NCI-H146 (cell line): ENCODE measurements at places on chromosomes 13 and 19.

GRCh38 chr13:34722922-34723321, 219.1 kb upstream of the NBEA start:
- DNase-seq = no peak

DNA sequence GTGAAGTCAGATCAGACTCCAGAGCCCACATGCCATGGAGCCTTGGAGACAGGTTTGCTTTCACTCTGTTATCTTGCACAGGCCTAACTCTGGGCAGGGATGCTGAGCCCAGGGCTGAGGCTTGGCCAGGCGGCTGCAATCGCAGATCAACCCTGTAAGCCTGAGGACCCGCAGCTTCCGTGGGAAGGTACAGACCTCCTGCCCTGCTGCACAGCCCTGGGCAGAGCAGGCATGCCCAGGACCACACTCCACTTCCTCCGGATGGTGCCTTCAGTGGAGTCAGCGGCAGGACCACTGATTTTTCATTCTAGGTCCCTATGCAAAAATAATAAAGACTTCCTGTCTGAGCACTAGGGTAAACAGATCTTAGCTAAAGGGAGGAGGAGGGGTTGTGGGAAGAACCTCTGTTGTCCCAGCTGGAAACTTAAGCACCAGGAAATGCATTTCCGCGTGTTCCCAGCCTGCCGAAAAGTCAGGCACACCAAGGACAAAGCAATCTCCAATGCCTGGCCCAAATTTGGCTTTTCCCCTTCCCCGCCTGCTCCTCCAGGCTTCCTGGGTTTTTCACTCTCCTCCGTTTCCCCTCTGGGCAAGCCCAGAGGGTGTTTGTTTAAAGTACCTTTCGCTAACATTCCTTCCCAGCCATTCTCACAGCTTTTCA, 87.3 kb downstream of the KCTD15 start:
- DNase-seq = no peak

GRCh38 chr13:75705395-75705794, 69.3 kb downstream of the LMO7 start:
- no peak for DNase-seq

DNA sequence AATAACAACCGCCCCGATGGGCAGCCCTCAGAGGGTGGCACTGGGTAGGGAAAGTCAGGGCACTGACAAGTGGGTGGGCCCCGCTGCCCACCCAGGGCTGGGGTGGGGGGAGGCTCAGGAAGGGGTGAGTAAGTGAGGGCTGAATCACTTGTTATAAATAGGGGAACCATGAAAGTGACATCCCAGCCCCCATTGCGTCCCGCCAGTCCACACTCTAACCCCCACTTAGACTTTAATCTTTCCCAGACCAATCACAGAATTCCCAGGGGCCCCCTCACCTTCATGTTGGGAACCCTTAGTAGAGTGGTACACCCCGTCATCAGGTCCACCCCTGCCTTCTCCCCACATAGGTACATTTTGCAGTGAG, 37.0 kb upstream of the NANOS3 start:
- DNase-seq = no peak

DNA sequence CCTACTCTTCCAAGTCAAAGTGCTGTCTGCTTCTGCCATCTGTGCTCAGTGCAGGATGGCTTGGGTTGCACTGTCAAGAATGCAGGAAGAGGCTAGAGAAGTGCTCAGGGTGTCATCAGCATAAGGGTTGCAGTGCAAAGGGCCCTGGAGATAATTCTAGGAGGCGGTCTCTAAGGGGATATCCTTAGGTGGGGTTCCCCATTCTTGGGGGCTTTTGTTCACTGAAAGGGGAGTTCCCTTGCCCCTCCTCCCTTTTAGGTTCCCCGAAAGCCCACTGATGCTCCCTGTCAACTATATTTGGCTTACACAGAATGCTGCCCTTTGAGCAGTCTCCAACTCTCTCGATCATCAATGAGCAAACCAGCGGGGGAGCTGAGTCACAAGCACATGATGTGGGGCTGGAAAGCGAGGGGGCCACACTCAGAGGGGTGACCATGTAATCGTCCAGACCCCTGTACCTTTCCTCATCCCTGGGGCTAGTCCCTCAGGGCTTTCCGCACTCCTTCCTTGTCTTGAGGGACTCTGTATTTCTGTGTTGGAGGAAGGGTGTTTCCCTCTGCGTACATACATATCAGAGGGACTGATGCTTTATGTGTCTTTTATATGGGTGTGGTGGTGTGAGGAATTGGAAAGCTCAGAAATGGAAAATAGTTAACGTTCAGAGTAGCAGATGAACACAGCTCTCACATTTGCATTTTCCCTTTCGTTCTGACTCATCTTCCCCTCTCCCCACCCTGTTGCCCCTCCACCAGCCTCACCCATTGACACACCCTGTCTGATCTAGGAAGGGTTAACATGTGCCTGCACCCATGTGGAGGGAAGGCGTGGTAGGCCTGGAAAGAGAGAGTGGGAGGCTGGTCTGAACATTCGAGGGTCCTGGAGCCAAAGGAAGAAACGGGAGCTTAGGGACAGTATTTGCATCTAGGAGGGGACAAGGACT, 6.7 kb downstream of the ZBTB32 start:
- DNase-seq = no peak

DNA sequence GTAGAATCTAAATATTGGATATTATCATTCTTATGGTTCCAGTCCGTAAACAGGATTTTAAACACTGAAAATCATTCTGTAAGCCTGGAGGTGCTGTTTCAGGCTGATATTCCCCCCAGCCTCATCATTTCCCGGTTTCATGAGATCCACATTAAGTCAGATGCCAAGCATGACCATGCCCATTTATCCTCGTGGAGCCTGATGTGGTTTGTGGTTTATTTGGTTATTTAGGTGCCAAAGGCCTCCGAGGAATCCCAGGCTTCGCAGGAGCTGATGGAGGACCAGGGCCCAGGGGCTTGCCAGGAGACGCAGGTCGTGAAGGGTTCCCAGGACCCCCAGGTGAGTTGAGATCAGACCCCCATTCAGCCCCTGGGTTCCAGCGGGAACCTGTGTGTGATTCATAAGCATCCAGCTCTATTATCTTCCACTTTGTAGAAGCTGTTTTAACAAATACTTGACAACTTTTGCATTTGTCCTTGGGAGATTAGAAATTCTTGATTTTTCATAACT, 92.5 kb downstream of the RAB20 start:
- no peak for DNase-seq

- DNase-seq = no peak
Measured at GRCh38 chr13:33167491-33167890, 118.1 kb downstream of the STARD13 start.

GRCh38 chr13:34933349-34933748, 8.7 kb upstream of the NBEA start:
- peak; percentile 3 for DNase-seq

DNA sequence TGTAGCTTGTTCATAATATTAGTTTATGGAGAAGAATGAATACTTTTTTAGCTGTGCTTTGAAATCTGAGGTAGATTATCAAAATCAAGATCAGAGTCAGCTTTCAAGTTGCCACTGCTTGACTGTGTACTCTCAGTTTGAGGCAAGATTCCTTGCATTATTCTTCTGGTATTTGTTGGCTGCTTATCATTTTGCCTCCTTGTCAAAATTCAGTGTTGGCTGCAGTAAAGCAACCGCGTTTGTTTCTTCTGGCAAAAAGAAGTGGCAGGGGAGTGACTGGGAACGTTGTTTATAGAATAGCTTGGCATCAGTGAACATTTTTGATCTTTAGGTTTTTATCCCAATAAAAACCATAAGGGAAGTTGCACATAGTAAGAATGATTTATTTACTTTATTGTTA, 419.3 kb upstream of the GPC6 start:
- no peak for DNase-seq

GRCh38 chr13:29472332-29472961, 123.0 kb downstream of the SLC7A1 start:
- peak; percentile 16 for DNase-seq

DNA sequence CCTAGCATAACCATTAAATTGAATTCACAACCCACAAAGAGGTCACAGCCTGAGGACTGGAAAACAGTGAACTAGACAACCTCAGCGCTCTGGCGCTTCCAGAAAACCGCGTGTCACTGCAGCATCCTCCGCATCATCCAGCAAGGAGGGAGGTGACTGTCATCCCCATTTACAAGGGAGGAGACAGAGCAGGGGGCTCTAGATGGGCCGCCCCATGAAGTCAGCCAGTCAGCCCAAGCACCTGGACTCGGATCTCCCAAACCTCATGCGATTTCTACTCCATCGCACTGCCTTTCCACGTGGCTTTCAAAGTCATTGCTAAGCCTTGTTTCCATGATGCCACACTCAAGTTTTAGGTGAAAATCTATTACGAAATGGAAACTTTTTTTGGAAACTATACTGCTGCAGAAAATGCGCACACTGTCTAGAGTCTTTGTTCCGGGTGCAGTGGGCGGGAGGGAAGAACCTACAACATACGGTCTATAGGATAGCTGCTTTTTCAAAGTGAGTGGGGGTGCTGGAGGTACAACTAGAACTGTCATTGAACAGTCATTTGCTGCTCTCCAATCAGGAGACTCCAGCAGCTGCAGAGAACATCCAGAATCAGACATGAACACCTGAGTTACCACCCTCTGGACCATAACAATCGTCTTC, 2.8 kb downstream of the AP3D1 start:
- DNase-seq = no peak

DNA sequence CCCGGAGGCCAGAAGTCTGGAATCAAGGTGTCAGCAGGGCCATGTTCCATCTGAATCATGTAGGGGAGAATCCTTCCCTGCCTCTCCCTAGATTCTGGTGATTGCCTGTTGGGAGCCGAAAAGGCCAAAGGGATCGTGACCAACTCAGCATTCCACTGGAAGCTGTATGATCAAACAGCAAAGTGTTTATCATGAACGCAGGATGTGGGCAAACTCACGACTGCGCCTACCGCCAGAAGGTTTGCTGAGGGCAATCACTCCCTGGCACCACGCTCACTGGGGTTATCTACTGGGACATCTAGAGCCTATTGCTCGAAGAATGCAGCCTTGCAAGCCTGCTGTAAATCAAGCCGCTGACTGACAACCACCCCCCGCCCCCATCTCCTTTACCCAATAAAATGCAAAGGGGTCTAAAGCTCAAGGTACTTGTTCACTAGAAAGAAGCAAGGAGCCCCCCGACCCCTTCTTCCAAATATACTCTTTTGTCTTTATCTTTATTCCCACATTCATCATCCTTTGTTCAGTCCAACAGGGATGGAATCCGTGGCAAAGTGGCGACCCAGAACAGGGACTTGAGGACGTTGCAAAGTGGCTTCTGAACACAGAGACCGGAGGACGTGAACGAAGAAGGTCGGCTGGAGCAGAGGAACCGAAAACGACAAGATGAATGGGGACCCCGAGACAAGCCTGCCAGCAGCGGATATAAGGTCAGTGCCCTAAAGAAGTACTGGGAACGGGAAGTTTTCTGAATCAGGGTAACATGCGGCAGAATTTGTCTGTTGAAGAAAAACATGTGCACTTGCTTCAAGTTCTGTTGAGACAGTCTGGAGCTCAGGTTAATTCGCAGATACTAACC, 16.8 kb downstream of the CLEC4M start:
- DNase-seq = no peak

GRCh38 chr13:114157869-114158495, 21.1 kb upstream of the CFAP97D2 start:
- no peak for DNase-seq

DNA sequence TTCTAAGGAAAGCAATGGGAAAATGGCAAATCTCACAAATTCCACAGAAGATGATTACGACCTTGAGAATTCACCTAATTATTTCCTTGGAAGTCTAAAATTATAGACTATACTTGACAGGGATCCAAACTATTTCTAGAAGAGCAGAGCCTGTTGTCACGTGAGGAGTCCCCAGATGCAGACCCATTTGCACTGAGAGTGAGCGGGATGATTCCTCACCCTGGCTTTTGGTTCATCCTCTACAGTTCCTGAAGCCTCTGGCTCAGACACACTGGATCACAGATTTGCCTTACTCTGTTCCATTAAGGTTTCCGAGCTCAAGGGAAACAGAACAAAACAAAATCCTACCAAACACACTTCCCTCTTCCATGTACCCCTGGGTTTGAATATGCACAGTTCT, 23.0 kb upstream of the CYSLTR2 start:
- no peak for DNase-seq

DNA sequence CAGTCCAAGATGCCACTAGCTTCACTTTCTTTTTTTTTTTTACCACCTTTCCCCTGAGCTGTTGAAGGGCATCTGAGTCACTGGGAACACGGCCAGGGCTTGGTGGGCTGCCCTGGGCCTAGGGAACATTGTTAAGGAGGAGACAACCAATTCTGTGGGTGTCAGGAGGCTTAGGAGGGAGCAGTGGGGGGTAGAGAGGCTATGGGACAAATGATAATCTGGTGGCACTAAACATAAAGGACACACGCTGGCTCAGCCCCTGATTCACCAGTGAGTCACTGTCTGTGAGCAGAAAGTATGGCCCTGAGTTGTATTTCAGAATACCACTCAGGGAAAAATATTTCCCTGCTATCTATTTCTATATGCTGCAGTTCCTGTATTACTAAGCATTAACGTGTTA, 207.8 kb downstream of the DCLK1 start:
- DNase-seq = no peak

- DNase-seq = peak; percentile 95
Measured at GRCh38 chr19:13978351-13979243, 26.3 kb downstream of the DCAF15 start.

- peak; percentile 97 for DNase-seq
Measured at GRCh38 chr19:38079926-38080380, 144.1 kb downstream of the DPF1 start.

- no peak for DNase-seq
Measured at GRCh38 chr13:31896427-31896826, 135.1 kb upstream of the FRY start.

GRCh38 chr13:79457948-79458347, 23.0 kb upstream of the NDFIP2 start:
- no peak for DNase-seq

- DNase-seq = no peak
Measured at GRCh38 chr19:42380155-42380554, 9.9 kb downstream of the CNFN start.

GRCh38 chr19:49348305-49349189, 13.3 kb downstream of the CD37 start:
- DNase-seq = no peak

DNA sequence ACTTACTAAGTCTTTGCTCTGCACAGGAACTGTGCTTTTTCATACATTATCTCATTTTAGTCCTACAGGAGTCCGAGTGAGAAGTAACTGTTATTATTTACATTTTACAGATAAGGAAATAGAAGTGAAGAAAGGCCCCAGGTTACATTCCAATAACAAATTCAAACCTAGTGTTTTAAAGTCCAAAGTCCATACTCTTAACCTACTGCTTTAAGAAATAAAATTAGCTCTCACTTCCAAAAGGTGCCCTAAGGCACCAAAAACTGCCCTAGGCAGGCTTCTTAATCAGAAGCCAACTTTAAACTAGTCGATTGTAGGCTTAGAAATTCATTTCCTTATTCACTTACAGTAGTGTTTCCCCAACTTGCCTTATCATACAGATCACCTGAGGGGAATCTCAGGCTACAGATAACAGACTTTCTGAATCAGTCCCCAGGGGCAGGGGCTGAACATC, 555.9 kb downstream of the DIAPH3 start:
- peak; percentile 51 for DNase-seq

- no peak for DNase-seq
Measured at GRCh38 chr19:15136234-15136954, 29.2 kb downstream of the SYDE1 start.

GRCh38 chr13:65605396-65605795, 1624.7 kb downstream of the PCDH9 start:
- DNase-seq = no peak
